ENCODE measurements at places on chromosomes 6 and 20.

- no peak for DNase-seq
Measured at GRCh38 chr6:12584631-12585405, 131.7 kb upstream of the PHACTR1 start.

GRCh38 chr20:18989736-18990474, 176.3 kb downstream of the SCP2D1 start:
- DNase-seq = no peak

DNA sequence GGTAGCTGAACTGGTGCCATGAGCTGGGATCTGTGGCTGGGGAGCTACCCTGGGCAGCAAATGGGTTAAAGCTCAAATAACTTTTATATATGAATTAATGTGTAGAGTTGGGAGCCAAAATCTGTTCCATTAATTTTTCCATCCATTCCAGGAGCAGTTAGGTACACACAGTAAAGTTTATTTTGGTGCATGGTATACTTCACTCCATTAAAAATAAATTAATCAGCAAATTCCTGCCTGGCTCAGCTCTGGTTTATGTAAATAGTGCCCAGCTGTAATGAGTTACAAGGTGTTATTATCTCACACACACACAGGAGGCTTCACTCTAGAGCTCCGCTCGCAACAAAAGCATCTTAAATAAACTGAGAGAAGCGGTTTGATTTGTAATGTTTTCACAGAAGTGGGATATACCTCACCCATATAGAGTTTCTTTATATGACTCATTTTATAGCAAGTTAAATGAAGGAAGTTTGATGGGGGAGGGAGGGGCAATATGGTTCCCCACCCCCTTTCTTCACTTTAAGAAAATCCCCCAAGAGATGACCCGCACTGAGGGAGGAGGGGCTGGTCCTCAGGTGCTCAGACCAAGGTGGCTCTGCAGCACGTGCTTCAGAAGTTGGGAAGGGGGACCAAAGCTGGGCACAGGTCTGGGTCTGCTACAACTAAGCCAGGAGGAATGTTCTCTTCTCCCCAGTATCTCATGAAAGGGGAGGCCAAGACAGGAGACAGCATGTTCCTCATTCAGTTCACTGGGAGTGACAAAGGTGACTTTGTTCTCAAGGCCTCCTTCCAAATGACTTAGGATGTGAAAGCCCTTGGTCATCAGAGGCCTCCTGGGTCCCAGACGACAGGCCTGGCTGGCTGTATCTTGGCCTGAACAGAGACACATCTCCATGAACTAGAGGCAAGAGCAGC, 10.5 kb upstream of the FAM83C start:
- DNase-seq = no peak

GRCh38 chr6:120354452-120355098, 979.7 kb downstream of the TBC1D32 start:
- no peak for DNase-seq

DNA sequence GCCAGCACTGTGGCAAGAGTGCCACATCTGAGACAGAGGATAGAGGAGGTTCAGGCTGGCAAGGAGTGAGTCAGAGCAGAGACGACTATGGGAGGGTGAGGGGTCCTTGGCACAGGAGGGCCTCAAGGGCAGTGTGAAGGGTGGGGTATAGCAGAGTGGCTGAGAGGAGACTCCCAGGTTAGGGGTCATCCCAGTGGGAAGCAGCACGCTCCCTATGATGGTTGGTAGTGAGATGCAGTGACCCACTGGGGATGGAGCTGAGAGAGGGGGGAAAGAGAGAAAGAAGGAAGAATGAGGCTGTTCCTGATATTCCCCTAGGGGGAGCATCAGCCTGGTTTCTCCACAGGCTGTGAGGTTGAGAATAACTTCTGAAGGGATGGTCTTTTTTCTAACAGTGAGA, 97.3 kb downstream of the INSM1 start:
- DNase-seq = peak; percentile 61

DNA sequence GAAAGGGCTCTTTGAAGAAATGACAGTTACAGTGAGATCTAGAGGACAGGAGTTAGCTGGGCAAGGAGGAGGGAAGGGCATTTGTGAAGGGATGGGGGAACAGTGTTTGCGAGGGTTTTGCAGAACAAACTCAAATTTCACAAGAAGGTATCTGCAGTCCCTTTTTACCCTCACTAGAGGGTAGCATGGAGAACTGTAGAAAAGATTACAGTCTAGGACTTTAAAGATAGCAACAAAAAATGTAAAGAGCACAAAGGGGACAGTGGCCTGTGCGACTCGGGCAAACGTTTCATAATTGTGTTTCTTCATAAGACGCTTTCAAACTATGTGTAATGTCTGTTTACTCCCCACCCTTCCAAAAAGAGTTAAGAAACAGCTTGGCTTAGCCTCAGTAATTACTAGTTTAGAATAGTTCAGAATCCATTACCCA, 21.2 kb upstream of the ASXL1 start:
- DNase-seq = peak; percentile 27

GRCh38 chr6:72245565-72245964, 359.2 kb downstream of the RIMS1 start:
- DNase-seq = no peak

DNA sequence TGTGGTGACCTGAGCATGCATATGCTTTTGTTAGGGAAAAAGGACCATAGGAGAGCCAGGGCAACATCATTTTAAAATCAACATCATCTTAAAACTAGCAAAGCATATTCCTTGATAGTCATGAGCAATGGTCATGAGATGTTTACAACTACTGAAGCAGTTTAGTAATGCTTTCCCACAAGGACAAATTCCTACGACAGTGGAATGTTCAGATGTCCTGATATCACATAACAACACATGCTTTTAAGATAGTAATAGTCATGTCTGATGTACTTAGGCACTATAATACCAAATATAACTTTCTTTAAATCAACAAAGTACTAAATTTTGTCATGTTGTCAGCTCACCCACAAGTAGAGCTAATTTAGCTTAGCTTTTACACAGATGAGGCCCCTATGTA, 370.3 kb downstream of the HTR1B start:
- no peak for DNase-seq

DNA sequence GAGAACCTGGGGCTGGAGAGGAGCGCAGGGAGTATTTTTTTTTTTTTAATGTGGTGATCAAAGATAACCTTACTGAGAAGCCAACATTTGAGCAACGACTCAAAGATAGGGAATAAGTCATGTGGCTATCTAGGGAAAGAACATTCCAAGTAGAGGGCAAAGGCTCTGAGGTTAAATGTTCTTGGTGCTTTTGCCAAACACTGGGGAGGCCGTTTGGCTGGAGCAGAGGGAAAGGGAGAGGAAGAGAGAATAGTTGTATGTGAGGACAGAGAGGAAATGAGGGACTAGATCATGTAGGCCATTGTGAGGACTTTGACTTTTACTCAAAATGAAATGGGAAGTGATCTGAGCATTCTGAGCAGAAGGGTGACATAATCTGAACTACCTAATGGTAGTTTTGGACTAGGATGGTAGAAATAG, 27.8 kb downstream of the ACSS2 start:
- DNase-seq = no peak

- DNase-seq = no peak
Measured at GRCh38 chr6:111038534-111039252, 48.6 kb upstream of the SLC16A10 start.

GRCh38 chr6:1643111-1643510, 33.4 kb downstream of the FOXC1 start:
- DNase-seq = no peak

DNA sequence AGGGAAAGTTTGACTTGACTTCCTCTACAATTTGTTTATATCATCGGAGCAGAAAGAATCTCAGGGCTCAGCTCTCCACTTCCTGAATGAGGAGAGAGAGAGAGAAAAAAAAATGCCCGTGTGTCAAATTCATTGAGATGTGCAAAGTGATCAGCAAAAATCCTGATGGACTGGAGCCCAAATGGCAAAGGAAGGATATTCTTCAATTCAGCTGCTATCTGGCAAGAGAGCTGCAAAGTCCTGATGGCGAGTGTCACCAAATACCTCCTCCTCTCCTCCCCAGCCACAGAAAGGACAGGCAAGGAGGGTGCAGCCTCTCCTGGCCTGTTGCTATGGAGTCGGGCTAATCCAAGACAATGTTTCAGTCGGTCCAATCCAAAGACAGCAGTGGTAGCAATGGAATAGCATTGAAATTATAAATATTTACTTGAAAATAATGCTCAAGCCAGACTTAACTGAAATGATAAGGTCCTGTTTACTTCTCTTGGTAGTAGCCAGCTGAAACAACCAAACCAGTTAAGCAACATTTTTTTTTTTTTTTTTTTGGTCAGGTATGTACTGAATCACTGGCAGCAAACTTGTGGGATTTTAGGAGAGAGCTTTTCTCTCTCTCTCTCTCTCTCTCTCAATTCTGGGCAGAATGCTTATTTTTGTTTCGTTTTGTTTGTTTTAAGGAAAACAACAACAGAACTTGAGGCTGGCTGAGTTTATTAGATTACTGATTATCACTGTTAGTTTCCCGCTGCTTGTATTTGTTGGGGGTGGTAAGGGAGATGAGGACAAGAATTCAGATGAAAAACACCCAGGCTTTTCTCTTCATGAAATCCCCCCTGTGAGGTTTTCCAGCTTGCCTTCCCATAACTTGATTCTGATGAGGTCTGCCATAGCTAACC, 204.2 kb downstream of the BCAS1 start:
- DNase-seq = no peak

GRCh38 chr6:43807228-43808061, 37.4 kb downstream of the VEGFA start:
- DNase-seq = no peak

DNA sequence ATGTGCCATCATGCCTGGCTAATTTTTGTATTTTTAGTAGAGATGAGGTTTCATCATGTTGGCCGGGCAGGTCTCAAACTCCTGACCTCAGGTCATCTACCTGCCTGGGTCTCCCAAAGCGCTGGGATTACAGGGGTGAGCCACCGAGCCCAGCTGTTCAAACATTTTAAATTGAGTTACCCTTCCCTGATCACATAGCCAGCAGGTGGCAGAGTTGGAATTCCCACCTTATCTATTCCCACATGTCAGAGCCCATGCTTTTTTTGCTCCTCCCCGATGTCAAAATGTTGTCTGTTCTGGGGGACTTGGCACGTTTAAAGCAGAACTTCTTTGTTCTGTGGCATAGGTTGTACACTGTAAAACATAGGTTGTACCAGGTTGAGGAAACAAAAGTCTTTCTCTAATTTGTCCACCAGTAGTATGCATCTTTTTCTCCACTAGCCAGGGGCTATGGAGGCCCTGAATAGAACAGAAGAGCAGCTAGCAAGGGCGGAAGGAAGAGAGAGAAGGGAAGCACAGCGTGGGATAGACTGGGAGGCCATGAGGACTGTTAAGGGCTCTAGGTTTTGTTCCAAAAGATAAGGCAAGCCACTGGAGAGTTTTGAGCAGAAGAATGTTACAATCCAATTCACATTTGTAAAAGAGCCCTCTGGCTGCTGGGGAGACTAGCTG, 7.3 kb upstream of the LBP start:
- peak; percentile 69 for DNase-seq

DNA sequence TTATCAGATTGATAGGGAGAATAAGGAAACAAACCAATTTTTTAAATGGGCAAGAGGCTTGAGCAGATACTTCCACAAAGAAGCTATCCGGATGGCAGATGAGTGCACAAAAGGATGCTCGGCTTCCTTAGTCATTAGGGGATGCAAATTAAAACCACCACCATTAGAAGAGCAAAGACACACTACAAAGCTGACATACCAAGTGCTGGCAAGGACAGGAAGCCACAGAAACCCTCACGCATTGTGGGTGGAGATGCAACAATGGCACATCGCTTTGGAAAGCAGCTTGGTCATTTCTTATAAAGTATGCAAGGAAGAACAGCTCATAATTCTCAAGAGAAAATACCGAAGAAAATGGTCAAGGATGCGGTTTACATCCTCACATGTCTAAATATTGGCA, 19.8 kb downstream of the BFSP1 start:
- DNase-seq = no peak

- DNase-seq = no peak
Measured at GRCh38 chr6:111601886-111602285, 3.8 kb downstream of the TRAF3IP2 start.

DNA sequence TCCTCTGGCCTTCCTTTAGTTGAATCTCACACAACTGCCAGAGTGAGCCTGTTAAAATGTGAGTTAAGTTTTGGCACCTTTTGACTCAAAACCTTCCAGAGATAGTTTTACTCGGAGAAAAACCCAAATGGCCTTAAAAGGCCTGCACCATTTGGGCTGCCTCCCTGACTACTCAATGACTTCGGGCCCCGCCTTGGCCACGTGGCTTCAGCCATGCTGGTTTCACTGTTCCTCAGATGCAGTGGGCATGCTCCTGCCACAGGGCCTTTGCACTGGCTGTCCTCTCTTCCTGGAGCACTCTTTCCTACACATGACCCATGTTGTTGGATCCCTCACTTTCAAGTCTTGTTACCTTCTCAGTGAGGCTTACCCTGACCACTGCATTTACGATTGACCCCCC, 18.3 kb downstream of the VEGFA start:
- no peak for DNase-seq

GRCh38 chr6:36333931-36334725, 2.6 kb downstream of the BNIP5 start:
- no peak for DNase-seq

DNA sequence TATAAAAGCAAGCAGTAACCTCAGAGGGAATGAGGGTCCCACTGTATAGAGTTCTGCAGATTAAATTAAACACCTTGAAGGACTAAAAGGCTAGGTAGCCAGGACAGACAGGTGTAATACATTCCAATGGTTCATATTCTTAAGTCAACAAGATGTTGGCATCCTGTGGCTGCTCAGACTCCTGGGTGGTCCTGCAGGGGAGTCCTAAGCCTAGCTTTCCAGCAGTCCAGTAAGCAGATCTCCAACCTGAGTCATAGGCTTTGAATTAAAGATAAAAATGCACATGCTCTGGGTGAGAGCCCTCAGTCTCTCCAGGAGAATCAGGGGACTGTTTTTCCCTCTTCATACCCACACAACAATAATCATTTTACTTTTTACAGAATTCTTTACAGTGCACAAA, 307.3 kb upstream of the SUPT3H start:
- no peak for DNase-seq

DNA sequence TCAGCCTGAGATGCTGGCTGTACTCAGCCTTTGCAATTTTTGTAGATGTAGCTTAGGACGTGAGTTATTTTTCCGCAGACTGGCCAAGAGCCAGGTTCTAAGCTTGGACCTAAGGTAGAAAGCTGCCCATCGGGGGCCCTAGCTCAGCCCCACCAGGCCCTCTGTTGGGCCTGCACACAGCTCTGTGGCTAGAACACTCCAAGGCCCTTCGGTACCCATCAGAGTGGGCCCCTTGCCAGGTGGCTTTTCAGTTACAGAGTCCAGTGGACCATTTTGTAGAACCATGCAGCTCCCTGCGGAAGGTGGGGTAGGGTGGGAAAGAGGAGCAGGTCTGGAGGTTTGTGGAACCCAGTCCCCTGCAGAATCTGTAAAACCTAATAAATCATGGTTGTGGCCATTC, 22.6 kb downstream of the UCKL1 start:
- no peak for DNase-seq

DNA sequence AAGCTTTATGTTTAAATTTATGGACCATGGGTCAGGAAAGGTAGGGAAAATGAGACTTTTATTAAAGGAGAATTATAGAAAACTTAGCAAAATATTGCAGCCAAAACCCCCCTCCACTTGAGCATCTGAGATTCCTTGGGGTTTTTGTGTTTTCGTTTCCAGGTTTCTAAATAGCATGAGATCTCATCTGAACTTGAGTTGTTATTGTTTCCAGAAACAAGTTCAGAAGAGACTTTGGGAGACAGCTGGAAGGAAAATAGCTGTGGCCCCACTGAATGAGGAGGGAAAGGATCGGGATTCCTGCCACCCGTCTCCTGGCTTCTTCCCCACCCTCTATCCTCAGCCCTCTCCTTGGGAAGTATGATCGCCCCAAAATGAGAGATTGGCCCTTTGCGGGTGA, 75.5 kb downstream of the TBC1D7 start:
- no peak for DNase-seq
